AG20443 (cell line): ENCODE measurements at places on chromosomes 7 and 10.
A peak's percentile ranks its signal among the peaks of the same experiment; 100 is the strongest.

DNA sequence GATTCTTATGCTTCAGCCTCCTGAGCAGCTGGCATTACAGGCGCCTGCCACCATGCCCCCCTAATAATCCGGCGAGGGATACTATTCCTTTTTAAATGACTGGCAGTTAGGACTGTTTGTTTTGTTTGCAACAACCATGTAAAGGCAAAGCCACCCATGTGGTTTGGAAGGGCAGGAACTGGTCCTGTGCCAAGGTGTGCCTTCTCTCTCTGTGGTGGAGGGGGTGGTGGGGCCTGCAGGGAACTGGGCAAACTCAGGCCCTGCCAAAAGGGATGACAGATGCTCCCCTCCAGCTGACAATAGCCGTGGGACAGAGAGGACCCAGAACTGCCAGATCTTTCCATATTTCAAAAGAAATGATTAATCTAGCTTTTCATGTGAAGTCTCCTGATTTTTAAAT, 23.5 kb upstream of the WAPL start:
- DNase-seq = no peak

DNA sequence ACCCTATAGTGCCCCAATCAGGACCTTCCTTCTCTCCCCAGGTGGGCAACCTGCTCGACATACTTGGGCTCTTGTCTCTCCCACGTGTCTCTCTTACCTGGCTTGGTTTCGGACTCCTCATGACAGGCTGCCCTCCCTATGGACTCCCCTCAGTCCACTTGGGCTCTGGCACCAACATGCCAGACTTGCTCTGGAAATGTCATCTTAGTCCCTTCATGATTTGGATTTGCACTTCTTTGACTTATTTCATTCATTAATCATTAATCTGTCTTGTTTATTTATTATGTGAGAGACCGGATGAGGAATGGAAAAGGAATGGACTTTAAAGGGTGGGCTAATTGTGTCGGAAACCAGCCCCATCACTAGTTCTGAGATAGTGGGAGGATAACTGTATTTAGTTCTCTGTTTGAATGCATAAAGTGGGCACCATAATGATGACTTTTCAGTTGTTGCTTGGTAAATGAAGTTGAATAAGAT, 108.0 kb downstream of the SND1 start:
- DNase-seq = no peak

- DNase-seq = peak; percentile 69
Measured at GRCh38 chr10:125158601-125159485, 1.5 kb downstream of the CTBP2 start.

DNA sequence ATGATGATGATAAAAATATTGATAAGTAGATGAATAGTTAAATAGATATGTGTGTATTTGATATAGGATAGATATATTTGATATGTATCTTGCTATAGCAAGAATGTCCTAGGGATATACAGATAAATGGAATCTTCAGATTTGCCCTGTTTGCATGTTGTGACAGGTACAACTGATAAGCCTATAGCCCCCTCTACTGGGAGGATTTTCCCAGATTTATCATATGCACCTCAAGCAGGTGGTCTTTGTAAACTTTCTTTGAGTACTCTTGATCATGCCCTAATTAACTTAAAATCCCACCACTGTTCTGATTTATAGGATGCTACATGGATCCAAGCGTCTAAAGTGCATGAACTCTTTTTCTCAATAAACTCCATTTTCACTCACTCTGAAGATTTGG, 1050.7 kb downstream of the SORCS3 start:
- no peak for DNase-seq

- no peak for DNase-seq
Measured at GRCh38 chr7:130841416-130841815, 107.4 kb upstream of the KLF14 start.

DNA sequence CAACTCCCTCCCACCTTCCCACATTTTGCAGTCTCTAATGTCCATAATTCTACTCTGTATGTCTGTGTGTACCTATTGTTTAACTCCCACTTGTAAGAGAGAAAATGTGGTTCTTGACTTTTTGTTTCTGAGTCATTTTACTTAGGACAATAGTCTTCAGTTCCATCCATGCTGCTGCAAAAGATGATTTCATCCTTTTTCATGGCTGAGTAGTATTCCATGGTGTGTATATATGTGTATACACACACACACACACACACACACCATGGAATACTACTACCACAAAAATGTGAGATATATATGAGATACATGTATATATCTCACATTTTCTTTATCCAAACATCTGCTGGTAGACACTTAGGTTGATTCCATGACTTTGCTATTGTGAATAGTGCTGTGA, 182.1 kb upstream of the GALNT17 start:
- DNase-seq = no peak

GRCh38 chr7:149729983-149730801, 43.2 kb downstream of the ZNF467 start:
- no peak for DNase-seq

- no peak for DNase-seq
Measured at GRCh38 chr10:131513901-131514300, 202.4 kb upstream of the TCERG1L start.

- no peak for DNase-seq
Measured at GRCh38 chr10:130226012-130226411, 89.8 kb downstream of the GLRX3 start.

GRCh38 chr7:74575083-74575784, 82.3 kb upstream of the GTF2I start:
- DNase-seq = peak; percentile 50

DNA sequence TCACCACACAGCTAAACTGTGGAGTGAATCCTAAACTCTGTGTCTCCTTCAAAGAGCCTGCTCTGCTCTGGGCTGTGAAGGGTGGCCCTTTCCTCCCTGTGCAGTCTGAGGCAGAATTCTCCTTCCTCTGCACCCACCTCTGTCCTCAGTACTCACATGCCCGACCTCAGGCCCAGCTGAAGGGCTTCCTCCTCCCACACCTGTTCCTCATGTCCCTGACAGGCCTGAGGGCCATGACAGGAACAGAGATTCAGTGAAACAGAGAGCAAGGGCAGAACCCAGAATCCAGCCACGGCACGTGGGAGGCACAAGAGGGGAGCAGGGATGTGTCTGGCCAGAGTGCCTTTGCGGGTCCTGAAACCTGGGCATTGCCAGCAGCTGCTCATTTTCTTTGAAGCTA, 13.9 kb downstream of the CREB3L2 start:
- DNase-seq = no peak

- no peak for DNase-seq
Measured at GRCh38 chr10:77827366-77827765, 99.2 kb downstream of the DLG5 start.

GRCh38 chr10:114871379-114871778, 49.8 kb downstream of the FHIP2A start:
- DNase-seq = no peak

- peak; percentile 9 for DNase-seq
Measured at GRCh38 chr10:96984541-96985131, 152.5 kb downstream of the LCOR start.

- DNase-seq = no peak
Measured at GRCh38 chr7:139177696-139178095, 53.3 kb upstream of the UBN2 start.
